Iris pigment epithelial cell (primary cell): ENCODE measurements at places on chromosomes 7 and 10.

DNA sequence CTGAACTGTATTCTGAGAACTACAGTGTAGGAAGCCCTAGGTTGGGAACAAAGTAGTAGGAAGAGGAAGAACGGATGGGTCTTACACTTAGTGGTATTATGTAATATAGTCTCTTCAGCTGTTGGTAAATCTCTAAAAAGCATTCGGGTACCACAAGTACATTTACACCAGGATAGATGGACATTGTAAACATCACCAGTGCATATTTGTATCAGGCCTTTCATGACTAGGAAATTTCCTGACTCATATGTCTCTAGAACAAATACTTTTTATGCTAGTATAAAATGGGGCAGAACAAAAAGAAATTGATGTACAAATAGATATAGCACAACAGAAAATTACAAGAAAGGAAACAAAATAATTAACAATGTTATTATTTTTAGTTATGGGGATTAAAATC, 21.5 kb upstream of the OR6B1 start:
- peak; percentile 79 for DNase-seq

DNA sequence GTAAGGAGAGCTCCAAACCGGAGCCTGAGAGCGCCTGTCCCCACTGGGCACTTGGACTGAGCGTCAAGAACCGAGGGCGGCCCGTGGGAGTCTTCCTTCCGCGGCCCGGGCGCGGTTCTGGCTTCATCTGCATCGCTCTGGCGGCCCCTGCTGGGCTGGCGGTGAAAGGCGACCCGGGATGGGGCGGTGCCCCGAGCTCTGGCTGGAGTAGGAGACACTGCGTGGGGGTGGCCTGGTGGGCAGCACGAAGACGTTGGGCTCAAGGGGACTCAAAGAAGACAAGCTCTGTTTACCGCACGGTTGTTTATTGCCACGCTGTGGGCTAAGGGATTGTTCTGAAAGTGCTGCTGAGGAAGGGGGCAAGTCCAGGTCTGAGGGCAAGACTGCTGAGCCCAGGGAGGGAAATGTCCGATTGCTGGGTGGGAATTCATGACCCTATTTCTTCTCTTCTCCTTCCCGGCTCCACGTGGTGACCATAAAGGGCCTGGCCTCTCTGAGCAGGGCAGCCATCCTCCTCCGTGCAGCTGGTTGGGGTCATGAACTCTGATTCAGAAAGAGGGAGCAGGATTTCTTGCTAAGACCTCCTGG, 29.8 kb downstream of the PLAU start:
- peak; percentile 61 for DNase-seq

DNA sequence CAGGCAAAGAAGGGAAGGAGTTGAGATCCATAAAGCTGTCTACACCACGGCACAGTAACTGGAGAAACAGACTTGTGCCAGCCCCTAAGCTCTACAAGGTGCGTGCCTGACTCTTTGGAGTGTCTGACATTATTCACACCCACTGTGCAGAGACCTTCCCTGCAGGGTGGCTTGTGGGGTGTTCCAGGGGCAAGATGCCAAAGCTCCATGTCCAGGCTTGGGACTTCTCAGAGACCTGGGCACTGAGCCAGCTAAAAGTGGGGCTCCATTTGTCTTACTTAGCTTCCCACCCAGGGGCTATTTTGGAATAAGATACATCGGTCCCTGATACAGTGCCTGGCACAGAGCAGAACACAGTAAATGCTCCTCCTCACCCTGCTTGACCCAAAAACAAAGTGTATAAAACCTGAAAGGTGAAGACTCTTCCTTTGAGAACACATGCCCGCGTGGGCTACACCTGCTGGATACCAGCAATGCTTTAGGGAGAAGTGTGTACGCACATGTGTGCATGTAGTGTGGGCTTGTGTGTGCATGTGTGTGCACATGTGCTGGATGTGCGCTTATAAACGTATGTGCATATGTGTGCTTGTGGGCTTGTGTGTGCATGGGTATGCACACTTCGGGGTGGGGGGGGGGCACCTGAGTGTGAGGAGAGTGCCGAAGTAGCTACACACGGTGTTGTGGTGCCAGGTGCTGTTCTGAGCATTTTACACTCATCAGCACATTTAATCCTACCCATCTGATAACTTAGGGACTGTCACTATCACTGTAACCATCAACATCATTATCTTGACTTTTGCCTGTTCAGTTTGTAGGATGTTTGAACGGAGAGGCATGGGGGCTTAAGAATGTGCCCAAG, 143.0 kb downstream of the ARHGAP22 start:
- no peak for DNase-seq

GRCh38 chr7:40922316-40922670, 780.6 kb downstream of the INHBA start:
- DNase-seq = peak; percentile 84

- no peak for DNase-seq
These were observed 131.5 kb downstream of the ATE1 start for GRCh38 chr10:121796342-121796741.

GRCh38 chr7:132154248-132154647, 422.0 kb downstream of the PLXNA4 start:
- no peak for DNase-seq

DNA sequence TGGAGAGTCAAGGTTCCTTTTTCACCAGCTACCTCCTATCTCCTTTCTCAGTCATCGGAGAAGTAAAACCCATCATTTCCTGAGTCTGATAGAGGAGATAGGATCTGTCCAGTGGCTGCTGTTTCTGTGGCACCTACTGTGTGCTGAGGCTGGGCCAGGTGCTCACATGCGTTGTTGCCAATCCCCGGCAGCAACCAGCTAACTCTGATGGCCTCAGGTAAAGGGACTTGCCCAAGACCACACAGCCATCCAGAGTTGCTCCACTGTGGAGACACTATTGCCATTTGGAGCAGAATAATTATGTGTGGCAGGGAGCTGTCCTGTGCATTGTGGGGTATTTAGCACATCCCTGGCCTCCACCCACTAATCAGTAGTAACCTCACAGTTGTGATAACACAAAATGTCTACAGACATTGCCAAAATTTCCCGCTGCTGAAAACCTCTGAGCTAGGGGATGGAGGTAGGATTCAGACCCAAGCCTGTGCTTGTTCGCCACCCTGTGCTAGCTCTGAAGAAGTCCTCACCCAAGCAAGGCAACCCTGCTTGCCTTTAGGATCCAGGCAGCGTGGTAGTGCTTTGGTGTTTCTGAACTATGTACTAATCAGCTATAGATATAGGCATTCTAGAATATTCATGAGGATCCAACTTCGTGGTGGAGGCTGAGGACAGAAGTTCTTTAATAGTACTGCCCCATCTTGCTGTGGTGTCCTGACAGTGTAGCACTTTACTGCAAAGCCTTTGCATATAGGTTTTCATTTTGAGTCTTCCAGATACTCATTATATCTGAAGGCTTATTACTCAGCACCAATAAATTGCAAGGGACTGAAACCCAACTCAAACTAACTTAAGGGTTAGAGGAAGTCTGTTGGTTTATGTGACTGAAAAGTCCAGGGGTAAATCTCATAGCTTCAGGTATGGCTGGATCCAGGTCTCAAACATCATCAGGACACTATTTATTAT, 164.6 kb downstream of the GRK5 start:
- no peak for DNase-seq

- no peak for DNase-seq
These were observed 38.9 kb downstream of the PARD3 start for GRCh38 chr10:34776090-34776690.

GRCh38 chr10:125160856-125161706, 718 bp upstream of the CTBP2 start:
- peak; percentile 92 for DNase-seq

GRCh38 chr7:152459724-152460251, 24.0 kb upstream of the KMT2C start:
- DNase-seq = peak; percentile 16

DNA sequence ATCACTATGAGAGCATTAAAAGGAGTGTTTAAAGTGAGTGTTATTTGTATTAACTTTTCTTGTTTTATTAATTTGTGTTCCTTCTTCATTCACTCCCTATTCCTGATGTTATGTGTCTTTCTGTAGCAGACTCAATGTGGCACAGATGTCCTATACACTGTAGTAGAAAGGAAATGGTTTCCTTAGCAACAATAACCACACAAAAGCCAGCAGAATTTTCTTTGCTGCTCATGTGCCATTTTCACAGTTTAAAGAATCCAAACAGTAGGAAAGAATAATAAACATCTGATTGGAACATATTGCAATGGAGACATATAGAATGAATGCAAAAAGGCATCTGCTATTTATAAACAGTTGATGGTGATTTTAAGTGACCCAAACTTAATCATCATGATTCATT, 763.6 kb downstream of the PHTF2 start:
- no peak for DNase-seq

DNA sequence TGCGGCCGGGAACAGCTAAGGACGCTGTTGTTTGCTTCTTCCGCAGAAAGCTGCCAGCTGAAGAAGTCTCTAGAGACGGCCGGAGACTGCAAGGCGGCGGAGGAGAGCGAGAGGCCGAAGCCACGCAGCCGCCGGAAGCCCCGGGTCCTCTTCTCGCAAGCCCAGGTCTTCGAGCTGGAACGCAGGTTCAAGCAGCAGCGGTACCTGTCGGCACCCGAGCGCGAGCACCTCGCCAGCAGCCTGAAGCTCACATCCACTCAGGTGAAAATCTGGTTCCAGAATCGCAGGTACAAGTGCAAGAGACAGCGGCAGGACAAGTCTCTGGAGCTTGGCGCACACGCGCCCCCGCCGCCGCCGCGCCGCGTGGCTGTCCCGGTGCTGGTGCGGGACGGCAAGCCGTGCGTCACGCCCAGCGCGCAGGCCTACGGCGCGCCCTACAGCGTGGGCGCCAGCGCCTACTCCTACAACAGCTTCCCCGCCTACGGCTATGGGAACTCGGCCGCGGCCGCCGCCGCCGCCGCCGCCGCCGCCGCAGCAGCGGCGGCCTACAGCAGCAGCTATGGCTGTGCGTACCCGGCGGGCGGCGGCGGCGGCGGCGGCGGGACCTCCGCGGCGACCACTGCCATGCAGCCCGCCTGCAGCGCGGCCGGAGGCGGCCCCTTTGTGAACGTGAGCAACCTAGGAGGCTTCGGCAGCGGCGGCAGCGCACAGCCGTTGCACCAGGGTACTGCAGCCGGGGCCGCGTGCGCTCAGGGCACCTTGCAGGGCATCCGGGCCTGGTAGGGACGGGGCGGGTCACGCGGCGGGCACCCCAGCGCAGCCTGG, 2.4 kb downstream of the NKX2-3 start:
- no peak for DNase-seq

GRCh38 chr7:77262316-77262715, 62.7 kb upstream of the FGL2 start:
- DNase-seq = peak; percentile 36

- peak; percentile 29 for DNase-seq
These were observed 171.6 kb upstream of the FOXP2 start for GRCh38 chr7:114242992-114243507.

DNA sequence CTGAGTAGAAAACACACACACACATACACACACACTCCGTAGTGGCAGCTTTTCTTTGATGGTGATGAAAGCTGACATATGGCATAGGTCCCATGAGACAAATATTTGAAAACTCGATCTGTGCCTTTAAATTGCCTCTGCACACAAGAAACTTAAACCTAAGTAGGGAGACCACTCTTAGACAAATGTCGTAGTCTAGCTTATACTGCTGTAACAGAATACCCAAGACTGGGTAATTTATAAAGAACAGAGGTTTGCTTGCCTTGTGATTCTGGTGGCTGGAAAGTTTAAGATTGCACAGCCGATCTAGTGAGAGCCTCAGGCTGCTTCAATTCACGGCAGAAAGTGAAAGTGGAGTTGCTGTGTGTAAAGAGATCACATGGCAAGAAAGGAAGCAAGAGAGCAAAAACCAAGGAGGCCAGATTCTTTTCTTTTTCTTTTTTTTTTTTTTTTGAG, 489.4 kb upstream of the SORCS1 start:
- DNase-seq = peak; percentile 43

GRCh38 chr10:44792119-44792775, 118.9 kb upstream of the TMEM72 start:
- no peak for DNase-seq

DNA sequence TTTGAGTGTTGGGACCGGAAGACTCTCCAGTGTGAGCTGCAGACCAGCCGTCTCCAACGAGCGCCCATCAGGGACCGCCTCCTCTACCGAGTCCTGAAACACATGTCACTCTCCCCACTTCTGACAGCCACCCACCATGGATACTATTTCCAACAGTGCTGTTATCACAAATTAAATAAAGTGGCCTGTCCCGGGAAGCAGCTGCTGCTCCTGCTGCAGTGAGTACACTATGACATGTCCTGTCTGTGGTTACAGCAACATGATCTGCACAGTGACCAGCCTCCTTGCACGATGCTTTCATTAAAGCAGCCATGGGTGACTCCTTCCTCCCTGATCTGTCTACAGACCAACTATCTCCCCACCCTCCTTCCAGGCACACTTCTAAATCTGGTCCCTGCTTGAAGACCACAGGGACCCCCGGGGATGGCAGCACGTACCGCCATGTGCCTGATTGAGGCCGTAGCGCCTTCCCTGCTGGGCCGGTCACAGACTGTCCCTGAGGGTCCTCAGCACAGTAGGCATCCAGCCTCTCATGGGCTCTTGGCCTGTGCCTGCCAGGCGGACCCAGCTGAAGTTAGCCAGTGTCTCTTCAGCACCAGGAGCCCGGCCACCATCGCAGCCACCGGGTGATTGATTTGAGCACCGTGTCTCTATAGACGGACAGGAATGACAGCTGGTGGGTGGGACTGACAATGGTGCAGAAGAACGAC, 58.8 kb downstream of the TCERG1L start:
- no peak for DNase-seq

GRCh38 chr10:33382216-33382600, 47.7 kb upstream of the NRP1 start:
- no peak for DNase-seq

- no peak for DNase-seq
These were observed 90.1 kb upstream of the ADCY1 start for GRCh38 chr7:45484094-45484493.

DNA sequence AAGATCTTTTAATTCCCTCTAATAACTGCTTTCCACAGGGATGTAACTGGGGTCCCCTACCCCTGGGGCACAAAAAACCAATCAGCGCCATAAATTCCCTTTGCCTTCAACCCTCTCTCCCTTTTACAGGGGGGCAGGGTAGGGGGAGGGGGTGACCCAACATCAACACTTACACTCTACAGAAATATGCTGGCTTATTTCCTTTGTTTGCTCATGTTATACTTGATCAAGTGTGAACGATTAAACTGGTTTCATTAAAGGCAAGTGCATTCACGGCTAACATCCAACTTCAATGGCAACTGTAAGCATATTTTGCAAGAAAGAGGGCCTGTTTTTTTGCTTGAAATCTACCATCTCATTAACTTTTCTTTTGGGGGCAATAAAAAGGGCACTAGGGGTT, 2.9 kb downstream of the CTBP2 start:
- DNase-seq = no peak

- DNase-seq = peak; percentile 8
These were observed 13.9 kb upstream of the HSPA12A start for GRCh38 chr10:116756277-116756676.

DNA sequence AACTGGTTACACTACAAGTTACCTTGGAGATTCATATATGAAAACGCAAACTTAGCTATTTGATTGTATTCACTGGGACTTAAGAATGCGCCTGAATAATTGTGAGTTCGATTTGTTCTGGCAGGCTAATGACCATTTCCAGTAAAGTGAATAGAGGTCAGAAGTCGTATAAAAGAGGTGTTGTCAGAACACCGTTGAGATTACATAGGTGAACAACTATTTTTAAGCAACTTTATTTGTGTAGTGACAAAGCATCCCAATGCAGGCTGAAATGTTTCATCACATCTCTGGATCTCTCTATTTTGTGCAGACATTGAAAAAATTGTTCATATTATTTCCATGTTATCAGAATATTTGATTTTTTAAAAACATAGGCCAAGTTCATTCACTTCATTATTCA, 9.3 kb downstream of the STEAP1 start:
- no peak for DNase-seq

GRCh38 chr10:19668116-19668515, 148.1 kb upstream of the PLXDC2 start:
- no peak for DNase-seq

- no peak for DNase-seq
These were observed 654.7 kb upstream of the ZWINT start for GRCh38 chr10:57015595-57016318.
